ENCODE measurements at places on chromosomes 7 and 10.

- DNase-seq, result no peak
Measured at GRCh38 chr10:51920672-51921071, 221.3 kb upstream of the CSTF2T start.

- DNase-seq, result no peak
Measured at GRCh38 chr10:95742485-95742884, 13.5 kb upstream of the ENTPD1 start.

GRCh38 chr7:26188206-26188956, 12.2 kb downstream of the HNRNPA2B1 start:
- DNase-seq, result no peak

DNA sequence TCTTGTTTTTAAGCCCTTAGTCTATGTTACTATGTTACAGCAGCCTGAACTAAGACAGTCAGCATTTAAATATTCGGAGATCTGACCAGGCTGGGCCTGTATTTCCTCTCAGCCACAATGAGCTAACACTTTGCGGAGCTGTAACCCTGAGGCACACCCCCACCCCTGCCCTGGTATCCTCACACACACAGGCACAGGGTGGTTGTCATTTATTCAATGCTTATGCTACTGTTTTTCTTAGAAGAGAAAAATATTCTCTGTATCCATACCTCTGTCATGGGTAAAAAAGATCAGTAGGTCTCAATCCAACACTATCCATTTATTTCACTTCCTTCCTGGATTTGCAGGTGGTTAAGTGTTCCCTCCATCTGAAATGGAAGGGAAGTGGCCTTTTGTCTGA, 80.3 kb upstream of the TRIL start:
- DNase-seq, result no peak

DNA sequence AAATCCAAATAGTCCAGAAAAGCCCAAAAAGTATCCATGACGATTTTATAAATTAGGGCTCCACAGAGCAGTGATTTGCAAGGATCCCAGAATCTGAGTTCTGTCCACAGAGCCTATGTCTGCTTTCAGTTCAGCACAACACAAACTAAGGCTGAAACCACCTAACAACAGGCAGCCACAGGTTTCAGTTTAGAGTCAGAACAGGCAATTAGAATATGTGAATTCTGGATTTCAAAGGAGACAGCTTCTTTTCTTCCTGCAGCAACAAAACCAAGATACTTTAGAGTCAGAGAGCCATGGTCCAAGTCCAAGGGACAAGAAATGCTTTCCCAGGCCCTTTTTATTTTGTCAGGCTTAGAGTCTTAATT, 23.6 kb downstream of the IFIT3 start:
- DNase-seq, result no peak

DNA sequence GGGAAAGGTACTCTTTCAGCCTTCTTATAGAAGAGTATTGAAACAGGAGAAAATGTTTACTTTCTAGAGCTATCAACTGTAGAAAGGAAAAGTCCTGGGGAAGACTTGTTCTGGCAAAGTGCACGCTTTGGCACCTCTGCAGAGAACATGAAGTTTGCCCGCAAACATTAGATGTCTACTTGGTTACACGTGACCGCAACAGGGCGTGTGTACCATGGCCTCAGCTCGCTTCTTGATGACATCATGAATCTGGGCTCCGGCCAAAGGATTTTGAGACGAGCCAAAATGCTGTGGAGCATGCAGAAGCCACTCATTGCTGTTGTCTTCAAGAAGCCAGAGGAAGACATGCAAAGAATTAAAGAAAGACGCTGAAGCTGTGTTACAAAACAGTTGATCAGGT, 8.6 kb upstream of the TAS2R60 start:
- DNase-seq, result no peak

GRCh38 chr7:24477398-24478136, 95.7 kb upstream of the PALS2 start:
- DNase-seq, result peak; percentile 80

GRCh38 chr7:92496876-92497275, 19.1 kb upstream of the ERVW-1 start:
- no peak for DNase-seq

DNA sequence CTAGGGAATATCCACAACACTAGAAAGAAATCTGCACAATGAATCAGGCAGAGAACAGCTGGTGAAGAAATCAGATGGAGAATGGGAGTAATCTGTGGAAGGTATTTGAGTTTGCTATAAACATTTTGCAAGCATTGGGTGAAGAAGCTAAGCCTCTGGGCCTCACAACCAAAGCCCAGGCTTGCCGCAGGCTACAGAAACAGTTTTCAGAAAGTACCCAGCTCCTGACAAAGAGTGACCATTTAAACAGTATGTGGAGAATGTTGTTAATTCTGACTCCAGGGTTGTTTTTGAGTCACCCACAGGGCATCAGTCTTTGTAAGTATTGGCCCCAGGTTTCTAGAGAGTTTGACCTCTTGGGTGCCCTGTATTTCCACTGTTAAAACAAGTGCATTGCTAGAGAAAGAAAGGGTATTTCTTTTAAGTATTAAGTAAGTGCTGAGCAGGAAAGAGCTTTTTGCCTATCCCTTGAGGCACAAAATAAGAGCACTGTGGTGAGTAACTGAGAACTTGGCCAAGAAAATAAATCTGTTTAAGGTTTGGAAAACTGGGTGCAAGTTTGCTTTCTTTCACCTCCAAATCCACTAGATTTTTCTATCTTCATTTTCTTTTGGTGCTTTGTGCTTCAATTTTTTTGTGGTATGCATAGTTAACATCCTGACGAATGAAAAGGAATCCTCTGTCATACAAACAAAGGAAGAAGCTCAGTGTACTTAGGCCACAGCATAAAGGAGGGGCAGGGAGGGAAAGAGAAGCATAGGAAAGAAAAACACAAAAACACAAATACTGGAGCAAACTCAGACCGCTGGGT, 691.8 kb downstream of the SUGCT start:
- peak; percentile 25 for DNase-seq

DNA sequence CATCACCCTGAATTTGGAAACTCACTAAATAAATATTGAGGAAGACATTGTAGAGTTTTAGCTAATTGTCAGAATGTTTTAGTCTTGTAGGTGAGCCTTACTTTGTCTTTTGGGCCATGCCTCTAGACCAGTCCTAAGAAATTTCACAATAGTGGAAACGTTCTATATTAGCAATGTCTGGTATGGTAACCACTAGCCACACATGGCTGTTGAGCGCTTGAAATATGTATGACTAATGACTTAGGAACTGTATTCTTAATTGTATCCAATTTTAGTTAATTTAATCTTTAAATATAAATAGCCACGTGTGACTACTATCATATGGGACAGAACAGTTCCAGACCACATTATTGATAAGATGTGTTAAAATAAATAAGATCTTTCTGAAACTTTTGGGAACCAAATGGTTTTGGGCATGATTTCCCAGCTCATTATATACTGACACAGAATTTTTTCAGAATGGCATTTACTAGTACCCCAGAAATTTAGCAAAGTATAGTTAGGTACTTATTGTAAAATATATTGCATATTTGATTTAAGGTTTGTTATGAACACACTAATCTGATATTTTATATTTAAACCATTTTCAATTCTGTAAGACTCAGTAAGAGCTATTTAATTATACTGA, 95.0 kb downstream of the VPS50 start:
- DNase-seq, result no peak

- DNase-seq, result no peak
Measured at GRCh38 chr10:127354992-127355391, 158.6 kb upstream of the INSYN2A start.

GRCh38 chr10:96987842-96988175, 155.7 kb downstream of the LCOR start:
- DNase-seq, result no peak

DNA sequence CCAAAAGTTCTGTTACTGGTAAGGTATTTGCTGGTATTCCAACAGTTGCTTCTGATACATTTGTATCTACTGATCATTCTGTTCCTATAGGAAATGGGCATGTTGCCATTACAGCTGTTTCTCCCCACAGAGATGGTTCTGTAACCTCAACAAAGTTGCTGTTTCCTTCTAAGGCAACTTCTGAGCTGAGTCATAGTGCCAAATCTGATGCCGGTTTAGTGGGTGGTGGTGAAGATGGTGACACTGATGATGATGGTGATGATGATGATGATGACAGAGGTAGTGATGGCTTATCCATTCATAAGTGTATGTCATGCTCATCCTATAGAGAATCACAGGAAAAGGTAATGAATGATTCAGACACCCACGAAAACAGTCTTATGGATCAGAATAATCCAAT, 131.0 kb downstream of the AASS start:
- no peak for DNase-seq

DNA sequence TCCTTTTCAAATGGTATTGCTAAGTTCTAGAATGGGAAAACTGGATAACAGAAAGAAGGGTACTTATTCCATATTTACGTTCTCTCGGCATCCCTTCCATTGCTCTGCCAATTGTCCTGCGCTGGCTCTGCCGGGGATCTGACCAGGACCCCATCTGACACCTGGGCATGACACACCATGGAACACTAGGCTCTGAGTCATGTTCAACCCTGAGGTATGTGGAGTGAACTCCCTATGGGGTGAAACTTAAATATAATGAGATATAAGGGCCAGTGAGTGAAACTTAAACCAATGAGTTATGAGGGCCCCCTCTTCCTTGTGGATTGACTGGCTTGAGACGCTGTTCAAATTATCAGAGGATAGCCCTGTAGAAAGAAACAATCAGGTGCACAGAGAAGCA, 55.1 kb upstream of the ZEB1 start:
- no peak for DNase-seq

GRCh38 chr7:73343671-73344380, 15.9 kb downstream of the FKBP6 start:
- DNase-seq, result no peak

GRCh38 chr10:126421756-126422256, 33.5 kb upstream of the ADAM12 start:
- no peak for DNase-seq

DNA sequence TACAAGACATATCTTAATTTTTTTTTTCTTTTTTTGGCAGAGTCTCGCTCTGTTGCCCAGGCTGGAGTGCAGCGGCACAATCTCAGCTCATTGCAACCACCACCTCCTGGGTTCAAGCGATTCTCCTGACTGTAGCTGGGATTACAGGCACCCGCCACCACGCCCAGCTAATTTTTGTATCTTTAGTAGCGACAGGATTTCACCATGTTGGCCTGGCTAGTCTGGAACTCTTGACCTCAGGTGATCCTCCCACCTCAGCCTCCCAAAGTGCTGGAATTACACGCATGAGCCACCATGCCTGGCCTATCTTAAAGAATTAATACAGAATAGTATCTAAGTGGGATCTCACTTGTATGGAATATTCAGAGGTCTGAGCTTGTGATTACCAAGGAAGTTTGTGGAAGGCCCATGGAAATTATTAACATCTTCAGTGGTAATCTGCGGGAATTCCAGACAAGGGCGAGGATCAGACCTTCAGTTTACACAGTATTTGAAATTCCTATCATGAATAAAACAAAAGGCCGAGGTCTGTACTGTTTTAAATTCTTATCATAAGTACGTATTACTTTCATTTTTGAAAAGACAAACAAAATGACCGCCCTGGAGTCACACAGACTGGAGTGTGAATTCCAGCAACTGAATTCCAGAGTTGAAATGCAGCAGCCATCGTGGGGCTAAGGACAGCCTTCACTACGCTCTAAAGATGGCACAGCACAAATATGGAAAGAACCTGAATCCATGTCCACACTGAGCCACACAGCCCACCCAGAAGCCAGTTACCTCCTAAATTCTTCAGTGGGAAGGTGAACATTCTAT, 16.7 kb downstream of the GPRIN2 start:
- DNase-seq, result no peak

DNA sequence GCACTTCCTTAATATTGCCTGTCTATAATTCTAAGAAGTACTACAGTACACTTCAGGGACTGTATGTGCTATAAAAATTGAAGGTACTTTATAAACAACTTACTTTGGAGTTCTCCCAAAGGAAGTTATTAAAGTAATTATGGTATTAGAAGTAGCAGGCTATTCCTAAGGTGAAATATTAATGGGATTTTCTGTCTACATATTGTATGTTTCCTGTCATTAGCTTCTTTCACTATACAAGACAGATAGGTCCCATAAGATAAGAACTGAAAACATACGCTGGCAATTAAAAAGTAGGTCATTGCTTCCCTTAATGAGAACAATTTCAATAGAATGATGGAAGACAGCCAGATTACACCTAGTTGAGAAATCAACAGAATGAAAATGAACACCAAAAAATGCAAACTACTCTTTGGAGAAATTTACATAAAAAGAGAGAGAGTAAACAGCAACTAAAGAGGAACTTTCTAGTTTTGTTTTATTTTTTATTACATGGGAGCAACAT, 147.0 kb downstream of the HBP1 start:
- DNase-seq, result no peak

DNA sequence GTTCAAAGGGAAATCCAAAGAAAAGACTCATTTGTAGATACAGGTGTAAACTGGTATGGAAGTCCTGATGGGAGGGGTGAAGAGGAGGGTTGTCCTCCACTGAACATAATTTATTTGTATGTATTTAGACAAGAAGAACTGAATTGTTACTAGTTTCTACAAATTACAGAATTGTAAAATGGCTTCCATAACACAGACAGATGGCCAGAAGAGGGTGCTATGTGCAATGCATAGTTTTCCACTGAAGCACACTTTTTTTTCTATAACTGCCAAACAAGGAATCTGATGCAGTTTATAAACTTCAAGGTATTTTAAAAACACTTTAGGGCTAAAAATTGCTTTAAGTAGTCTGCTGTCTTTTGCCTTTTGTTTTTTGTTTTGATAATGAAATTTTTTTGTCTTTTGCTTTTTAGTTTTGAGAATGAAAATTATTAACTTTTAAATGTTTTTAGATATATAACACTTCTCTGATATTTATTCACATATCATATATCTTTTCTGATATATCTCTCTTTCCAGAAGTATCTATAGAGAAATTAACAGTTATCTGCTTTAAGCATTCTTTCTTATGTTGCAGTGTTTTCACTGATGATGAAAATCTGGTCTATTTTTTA, 58.5 kb downstream of the PHYHIPL start:
- DNase-seq, result peak; percentile 10

GRCh38 chr7:3835109-3835508, 534.1 kb downstream of the SDK1 start:
- DNase-seq, result no peak

- no peak for DNase-seq
Measured at GRCh38 chr10:76136961-76137360, 705.5 kb downstream of the LRMDA start.

DNA sequence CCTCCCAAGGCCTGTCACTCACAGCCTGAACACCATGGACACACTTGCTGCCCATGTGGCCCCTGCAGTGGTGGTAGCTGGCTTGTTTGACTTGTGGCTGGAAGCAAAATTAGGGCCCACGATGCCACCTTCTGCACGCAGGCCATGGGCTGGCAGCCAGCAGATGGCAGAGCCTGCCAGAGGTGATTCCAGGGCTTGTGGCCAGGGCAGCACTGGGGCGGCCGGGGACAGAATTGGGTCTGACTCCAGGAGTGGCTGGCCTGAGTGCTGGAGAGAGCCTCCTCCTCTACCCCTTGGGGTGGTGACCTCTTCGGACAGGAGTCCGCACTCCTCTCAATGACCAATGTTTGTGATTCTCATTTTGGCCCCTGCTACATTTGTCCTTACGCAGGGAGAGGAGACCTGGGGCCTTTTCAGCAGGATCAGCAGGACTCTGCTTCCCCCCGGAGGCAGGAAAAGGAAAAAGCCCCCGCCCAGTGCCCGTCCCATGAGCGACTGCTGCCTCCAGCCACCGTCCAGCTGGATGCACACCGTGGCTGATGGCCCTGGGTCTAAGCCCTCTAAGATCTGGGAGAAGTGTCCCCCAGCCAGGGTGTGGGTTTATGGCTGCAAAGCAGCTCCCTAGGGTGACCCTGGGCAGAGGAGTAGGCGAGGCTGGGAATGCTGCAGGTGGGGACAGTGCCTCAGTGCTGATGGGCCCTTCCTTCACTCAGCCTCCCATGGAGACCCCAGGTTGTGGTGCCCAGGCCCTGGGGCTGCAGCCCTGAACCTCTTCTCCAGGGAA, 26.5 kb downstream of the DNAJB12 start:
- peak; percentile 54 for DNase-seq
